ENCODE measurements at places on chromosomes 16 and 17.

- no peak for DNase-seq
These were observed 148.0 kb downstream of the CCDC182 start for GRCh38 chr17:57597101-57597500.

DNA sequence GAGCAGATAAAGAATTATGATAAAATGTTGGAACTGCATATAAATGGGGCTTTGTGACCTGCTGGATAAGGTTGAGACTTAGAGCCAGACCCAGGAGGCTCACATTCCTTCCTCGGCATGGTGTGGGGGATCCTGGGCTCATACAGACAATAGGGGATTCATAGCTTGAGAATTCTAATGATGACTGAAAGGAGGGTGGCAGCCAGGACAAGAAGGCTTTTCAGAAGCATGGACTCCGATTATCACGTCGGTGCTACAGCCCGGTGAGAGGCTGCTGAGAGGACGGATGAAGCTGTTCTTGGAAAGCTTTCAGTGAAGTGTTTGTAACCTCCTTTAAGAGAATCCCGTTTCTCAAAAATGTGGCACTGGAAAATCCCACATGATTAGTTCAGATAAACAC, 167.2 kb downstream of the ANKFN1 start:
- DNase-seq = no peak

- peak; percentile 57 for DNase-seq
These were observed 70.9 kb downstream of the CNGB1 start for GRCh38 chr16:57899771-57900661.

DNA sequence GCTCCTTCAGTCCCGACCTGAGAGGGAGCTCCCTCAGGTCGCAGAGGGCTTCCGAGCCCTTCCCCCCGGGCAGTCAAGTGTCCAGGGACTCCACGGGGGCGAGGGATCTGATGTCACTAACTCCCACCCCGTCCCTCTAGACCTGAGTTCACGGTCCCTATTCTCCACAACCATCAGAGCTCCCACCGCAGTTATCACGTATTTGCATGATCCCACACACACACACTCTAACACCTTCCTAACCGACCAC, 3.7 kb upstream of the PER1 start:
- no peak for DNase-seq

GRCh38 chr17:33084755-33085154, 93.1 kb downstream of the SPACA3 start:
- no peak for DNase-seq

- no peak for DNase-seq
These were observed 7.5 kb upstream of the SNTB2 start for GRCh38 chr16:69179328-69180010.

DNA sequence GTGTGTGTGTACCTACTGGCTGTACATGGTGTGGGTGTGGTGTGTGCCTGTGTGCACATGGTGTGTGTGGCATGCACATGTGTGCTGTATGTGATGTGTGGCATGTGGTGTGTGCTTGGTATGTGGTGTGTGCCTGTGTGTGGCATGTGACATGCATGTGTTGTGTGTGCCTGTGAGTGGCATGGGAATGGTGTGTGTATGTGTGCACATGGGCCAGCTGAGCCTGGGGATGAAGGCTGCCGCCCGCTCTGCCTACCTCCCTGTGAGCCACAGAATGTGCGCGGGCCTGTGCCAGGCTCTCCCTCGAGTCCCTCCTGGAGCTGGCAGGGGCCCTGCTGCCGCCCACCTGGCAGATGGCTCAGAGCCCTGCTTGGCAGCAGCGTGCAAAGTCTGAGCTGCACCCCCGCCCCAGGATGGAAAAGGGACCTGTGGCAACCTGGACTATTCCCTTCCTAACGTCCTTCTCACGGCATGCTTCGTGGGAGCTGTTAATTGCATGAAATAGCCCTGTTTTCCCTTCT, 9.3 kb downstream of the PRSS27 start:
- DNase-seq = no peak

DNA sequence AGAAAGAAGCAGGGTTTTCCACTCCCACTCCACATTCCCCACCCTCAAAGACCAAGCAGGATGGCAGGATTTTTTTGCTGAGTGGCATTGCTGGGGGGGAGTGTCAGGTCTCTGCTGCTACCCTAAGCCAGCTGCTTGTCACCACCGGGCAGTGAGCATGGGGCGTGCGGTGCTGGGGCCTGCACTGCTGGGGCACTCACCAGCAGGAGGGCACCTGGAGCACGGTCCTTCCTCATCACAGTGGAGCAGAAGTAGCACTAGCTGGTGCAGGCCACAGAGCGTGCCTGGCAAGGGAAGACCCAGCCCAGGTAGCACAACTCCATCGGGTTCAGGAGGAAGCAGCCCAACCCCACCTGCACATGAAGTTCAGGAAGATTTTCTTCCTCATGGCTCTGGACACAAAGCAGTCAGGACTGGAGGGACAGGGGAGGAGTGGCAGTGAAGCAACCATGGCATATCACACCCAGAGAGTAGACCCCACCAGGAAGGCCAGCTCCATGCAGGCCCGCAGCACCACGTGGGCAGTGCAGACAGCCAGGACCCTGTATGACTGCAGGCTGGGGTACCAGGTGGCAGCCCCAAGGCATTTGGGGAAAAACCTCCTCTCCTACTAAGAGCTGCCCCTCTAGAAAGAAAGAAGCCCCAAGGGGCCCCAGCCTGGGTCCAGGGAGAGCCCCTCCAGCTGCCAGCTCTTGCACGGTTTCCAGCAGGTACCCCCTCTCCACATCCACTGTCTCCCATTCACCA, 16.7 kb upstream of the MYO18A start:
- DNase-seq = no peak

DNA sequence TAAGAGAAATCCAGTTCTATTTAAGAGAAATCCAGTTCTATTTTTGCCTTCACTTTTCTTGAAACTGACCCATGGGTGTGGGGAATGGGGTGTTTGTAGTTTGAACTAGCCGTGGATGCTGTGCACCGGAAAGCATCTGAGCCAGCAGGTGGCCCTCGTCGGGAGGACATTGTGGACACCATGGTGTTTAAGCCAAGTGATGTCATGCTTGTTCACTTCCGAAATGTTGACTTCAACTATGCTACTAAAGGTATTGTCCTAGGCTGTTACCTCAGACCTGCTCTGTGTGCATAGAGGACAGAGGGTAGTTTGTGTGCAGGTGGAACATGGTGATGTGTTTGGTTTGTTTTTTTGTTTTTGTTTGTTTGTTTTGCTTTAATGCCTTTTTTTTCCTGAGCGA, 3.3 kb downstream of the ATXN2L start:
- DNase-seq = no peak

- DNase-seq = no peak
These were observed 14.6 kb upstream of the CSNK1D start for GRCh38 chr17:82287868-82288801.

DNA sequence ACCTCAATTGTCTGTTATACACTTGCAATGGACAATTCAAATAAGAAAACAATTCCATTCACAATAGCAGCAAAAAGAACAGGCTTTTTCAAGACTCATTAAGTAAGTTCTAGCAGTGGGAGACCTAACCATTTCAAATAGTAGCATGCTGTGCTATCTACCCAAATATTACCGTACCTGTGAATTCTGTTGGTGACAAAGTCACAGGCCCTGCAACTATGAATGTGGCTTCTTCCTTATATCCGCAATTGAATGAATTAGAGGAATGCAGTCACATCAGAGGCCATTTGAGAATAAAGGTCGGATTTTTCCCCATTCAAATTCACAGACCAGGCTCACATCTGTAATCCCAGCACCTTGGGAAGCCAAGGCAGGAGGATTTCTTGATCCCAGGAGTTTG, 800 bp upstream of the NME4 start:
- no peak for DNase-seq

- DNase-seq = no peak
These were observed 20.5 kb downstream of the IL4R start for GRCh38 chr16:27334192-27334764.

DNA sequence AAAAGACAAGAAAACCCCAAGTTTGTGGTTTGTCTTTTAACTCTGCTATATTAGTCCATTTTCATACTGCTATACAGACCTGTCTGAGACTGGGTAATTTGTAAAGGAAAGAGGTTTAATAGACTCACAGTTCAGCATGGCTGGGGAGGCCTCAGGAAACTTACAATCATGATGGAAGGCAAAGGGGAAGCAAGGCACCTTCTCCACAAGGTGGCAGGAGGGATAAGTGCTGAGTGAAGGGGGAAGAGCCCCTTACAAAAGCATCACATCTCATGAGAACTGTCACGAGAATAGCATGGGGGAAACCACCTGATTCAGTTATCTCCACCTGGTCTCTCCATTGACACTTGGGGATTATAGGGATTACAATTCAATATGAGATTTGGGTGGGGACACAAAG, 13.5 kb upstream of the ADAM11 start:
- DNase-seq = no peak

- no peak for DNase-seq
These were observed 107.9 kb downstream of the RAP1GAP2 start for GRCh38 chr17:2904135-2904534.

DNA sequence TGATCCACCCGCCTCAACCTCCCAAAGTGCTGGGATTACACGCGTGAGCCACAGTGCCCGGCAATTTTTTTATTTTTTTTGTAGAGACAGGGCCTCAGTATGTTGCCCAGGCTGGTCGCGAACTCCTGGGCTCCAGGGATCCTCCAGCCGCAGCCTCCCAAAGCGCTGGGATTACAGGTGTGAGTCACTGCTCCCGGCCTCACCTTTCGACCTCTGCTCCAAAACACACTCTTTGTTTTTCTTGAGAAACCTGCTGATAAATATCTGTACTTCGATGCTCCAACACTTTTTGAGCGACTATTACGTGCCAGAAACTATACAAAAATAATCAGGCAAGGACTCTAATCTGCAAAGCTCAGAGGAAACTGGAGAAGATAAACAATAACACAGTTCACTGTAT, 1.0 kb downstream of the MED1 start:
- no peak for DNase-seq

DNA sequence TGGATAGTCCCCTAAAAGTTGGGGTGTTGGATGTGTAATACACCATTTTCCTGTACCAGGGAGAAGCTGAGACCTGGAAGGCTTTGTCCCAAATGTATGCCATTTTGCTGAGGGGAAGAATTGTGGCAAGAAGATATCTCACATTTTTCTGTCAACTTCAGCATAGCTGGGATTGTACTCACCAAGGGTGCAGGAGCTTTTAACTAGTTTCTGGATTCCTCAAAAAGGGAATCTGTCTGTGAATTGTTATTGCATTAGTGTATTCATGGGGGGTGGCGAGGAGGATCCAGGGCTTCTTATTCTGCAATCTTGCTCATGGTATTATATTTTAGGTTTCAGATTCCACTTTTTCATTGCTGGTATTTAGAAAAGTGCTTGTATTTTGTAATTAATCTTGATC, 208.2 kb upstream of the MYOCD start:
- DNase-seq = no peak

GRCh38 chr16:86382067-86382773, 128.1 kb upstream of the FOXF1 start:
- DNase-seq = no peak

- no peak for DNase-seq
These were observed 62.2 kb downstream of the UTP18 start for GRCh38 chr17:51322390-51323029.

DNA sequence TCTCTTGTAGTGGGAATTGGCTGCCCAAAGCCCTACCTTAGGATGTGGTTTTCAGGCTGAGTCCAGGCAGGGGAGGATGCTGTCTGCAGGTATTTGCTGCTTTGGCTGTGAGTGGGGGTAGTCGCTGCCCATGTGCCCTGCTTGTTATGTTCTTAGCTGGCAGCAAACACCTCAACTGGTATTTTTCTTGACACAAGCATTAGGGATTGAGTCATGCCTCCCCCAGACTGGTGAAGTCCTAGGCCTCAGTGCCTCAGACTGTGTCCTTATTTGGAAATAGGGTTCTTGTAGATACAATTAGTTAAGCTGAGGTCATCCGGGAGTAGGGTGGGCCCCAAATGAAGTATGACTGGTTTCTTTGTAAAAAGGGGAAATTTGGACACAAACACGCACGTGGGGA, 808.3 kb upstream of the EEF2KMT start:
- no peak for DNase-seq

GRCh38 chr17:48636177-48637018, 10.2 kb upstream of the HOXB9 start:
- no peak for DNase-seq

Measured in memory B cell (primary cell).